ENCODE measurements at places on chromosomes 16 and 17. TPM values are rescaled to one million over a fixed set of nuclear protein-coding genes. Genes with fewer than 3 reads are reported as not detected.

The TSPAN10 gene
- 0.36 TPM for total RNA-seq

The HS3ST3B1 gene
- 9.3 TPM for total RNA-seq

The MYH8 gene
- not detected for total RNA-seq

The SPNS3 gene
- 32.9 TPM for total RNA-seq

The PLEKHH3 gene
- 1.8 TPM for total RNA-seq

DNA sequence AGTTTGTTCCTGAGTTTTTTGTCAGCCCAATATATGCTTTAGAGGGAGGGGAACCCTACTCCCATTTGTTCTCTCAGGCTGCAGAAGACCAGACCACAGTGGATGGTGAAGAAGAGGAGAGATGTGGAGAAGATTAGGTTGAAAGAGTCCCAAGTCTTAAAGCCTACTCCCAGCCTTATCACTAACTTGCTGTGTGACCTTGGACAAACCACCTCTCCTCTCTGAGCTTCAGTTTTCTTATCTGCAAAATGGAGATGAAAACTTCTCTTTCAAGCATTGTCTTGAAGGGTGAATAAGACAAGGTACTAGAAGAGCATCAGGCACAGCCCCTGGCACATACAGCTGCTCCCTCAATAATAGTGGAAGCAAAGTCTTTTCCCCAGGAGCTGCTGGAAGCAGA lies 15.1 kb upstream of the LHX1 start:
- no peak overlapping the region for H3K4me3 ChIP-seq
- peaks cover 5% of the 10 kb centered on the region for H3K4me1 ChIP-seq
- H3K27me3 ChIP-seq = peaks cover 36% of the 10 kb centered on the region

GRCh38 chr16:72946474-72947194 lies 101.3 kb downstream of the ZFHX3 start:
- no peak overlapping the region for H3K4me3 ChIP-seq
- no peaks in the 10 kb centered on the region for H3K36me3 ChIP-seq
- H3K27me3 ChIP-seq = peaks cover 19% of the 10 kb centered on the region
- H3K4me1 ChIP-seq = no peaks in the 10 kb centered on the region
- H3K27ac ChIP-seq = no peak overlapping the region
- DNase-seq = no peak

- H3K36me3 ChIP-seq = no peaks in the 10 kb centered on the region
- peaks cover 3% of the 10 kb centered on the region for H3K4me1 ChIP-seq
- no peak overlapping the region for H3K27ac ChIP-seq
- no peak for DNase-seq
- peaks cover 27% of the 10 kb centered on the region for H3K27me3 ChIP-seq
- no peak overlapping the region for H3K4me3 ChIP-seq
These were observed 40.3 kb downstream of the CBFA2T3 start for GRCh38 chr16:88936556-88937205.

DNA sequence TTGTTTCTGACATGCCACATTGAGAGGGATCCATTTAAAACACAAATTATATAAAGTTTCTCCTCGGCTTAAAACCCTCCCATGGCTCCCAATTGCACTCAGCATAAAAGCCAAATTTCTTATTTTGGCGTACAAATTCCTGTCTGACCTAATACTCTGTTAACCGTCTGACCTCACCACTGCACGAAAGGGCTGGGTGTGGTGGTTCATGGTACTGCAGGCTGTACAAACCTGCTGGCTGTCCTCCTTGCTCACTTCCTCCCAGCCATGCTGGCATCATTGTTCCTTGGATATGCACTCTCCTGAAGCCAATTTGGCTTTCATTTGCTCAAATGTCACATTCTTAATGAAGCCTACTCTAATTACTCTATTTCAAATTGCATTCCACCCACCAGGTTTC lies 301.6 kb upstream of the C16orf82 start:
- peaks cover 10% of the 10 kb centered on the region for H3K27me3 ChIP-seq
- no peak overlapping the region for H3K4me3 ChIP-seq
- DNase-seq = no peak
- H3K4me1 ChIP-seq = no peaks in the 10 kb centered on the region

GRCh38 chr16:26051063-26051462 lies 359.3 kb downstream of the HS3ST4 start:
- no peak overlapping the region for H3K27ac ChIP-seq
- DNase-seq = no peak
- no peaks in the 10 kb centered on the region for H3K27me3 ChIP-seq
- H3K4me1 ChIP-seq = no peaks in the 10 kb centered on the region
- H3K4me3 ChIP-seq = no peak overlapping the region

DNA sequence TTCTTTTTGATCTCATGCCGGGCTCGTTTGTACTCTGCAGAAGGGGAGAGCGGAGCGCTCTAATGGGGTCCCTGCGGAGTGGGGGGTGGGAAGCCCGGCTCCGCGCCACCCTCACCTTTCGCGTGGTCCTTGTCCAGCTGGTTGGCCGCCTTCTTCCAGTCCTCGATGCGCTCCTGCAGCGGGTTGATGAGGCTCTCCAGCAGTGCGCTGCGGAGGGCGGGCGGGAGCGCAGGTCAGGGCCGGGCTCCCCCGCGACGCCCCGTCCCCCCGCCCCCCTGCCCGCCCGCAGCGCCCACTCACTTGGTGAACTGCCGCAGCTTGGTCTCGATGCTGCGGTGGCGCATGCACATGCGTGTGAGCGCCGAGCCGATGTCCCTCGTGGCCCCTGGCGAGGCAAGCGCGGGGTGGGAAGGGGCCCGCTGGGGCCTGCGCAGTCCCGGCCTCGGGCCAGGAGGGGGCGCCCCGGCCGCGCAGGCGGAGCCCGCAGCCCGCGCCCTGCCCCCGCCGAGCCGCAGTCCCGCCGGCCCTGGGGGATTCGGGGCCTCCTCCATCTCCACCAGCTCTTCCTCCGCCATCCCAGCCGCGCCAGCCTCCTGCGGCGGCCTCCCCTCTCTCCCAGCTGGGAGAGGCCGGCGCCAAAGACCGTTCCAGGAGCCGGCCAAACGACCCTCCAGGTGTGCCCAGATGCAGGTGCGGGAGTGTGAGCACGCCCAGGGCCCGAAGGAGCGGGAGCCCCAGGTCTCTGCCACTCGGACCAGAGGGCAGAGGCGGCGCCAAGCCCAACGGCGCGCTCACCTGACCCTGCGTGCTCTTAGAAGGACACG lies 6.0 kb downstream of the MTSS2 start:
- no peak overlapping the region for H3K27ac ChIP-seq
- no peaks in the 10 kb centered on the region for H3K36me3 ChIP-seq
- peaks cover 5% of the 10 kb centered on the region for H3K27me3 ChIP-seq
- no peak for DNase-seq
- peaks cover 4% of the 10 kb centered on the region for H3K4me1 ChIP-seq

- no peak overlapping the region for H3K27ac ChIP-seq
- no peak for DNase-seq
- H3K4me3 ChIP-seq = no peak overlapping the region
- H3K4me1 ChIP-seq = no peaks in the 10 kb centered on the region
These were observed 19.3 kb downstream of the ANKFN1 start for GRCh38 chr17:56172517-56172982.

DNA sequence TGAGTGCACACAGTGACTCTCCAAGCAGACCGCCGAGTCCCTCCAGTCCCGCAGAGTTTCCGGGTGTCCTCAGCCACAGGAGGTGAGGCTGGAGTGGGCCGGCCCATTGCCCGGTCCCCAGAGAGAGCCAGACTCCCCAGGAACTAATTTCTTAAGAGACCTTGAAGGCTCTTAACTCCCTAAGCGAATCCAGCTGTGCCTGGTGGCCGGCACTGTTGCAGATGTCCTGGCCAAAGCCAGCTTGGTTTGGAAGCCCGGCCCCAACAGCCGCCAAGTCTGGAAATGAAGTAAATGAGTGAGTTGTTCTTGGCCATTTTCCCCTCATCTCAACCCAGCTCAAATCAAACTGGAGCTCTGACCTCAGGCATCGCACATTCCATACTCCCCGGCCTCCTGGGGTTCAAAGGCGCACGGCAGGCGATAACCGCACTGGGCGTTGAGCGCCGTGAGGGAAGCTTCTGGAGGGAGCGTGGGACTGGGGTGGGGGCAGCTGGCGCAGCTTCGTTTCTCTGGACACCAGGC lies 42.0 kb downstream of the CMIP start:
- no peaks in the 10 kb centered on the region for H3K27me3 ChIP-seq
- no peak overlapping the region for H3K4me3 ChIP-seq
- H3K4me1 ChIP-seq = peaks cover 34% of the 10 kb centered on the region
- H3K27ac ChIP-seq = no peak overlapping the region
- DNase-seq = no peak
- H3K36me3 ChIP-seq = peaks cover 13% of the 10 kb centered on the region

DNA sequence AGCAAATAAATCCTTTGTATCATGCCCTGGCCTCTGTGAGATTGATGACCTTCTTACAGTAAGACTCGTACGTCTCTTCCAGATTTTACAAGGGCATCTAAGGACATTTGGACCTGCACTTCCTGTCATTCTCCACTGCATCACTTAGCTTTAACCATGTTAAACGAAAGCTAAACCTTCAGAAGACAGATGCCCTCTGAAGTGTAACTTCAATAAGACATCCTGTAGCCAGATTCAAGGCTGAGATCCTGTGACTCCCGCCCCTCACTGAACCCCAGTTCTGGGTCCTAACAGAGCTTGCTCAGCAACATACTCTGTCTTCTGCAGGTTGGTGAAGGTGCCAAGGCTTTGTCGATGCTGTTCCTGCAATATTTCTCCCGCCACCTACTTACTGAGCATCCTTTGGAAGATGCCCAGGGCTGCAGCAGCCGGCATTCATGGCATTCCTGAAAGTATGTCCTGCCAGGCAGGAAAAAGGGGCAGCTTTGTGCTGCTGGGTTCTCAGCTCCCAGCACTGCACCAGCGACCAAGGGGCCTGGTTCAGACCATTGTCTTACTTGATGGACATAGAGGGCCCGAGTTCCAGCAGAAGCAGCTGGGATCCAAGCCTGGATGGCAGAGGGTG lies 131.1 kb downstream of the AXIN2 start:
- H3K36me3 ChIP-seq = no peaks in the 10 kb centered on the region
- H3K27ac ChIP-seq = no peak overlapping the region
- H3K4me3 ChIP-seq = no peak overlapping the region
- H3K27me3 ChIP-seq = peaks cover 2% of the 10 kb centered on the region
- no peak for DNase-seq
- H3K4me1 ChIP-seq = peaks cover 6% of the 10 kb centered on the region

GRCh38 chr17:1608676-1609075 lies 20.0 kb downstream of the SLC43A2 start:
- H3K4me3 ChIP-seq = no peak overlapping the region
- H3K27ac ChIP-seq = no peak overlapping the region
- no peaks in the 10 kb centered on the region for H3K36me3 ChIP-seq
- no peak for DNase-seq

DNA sequence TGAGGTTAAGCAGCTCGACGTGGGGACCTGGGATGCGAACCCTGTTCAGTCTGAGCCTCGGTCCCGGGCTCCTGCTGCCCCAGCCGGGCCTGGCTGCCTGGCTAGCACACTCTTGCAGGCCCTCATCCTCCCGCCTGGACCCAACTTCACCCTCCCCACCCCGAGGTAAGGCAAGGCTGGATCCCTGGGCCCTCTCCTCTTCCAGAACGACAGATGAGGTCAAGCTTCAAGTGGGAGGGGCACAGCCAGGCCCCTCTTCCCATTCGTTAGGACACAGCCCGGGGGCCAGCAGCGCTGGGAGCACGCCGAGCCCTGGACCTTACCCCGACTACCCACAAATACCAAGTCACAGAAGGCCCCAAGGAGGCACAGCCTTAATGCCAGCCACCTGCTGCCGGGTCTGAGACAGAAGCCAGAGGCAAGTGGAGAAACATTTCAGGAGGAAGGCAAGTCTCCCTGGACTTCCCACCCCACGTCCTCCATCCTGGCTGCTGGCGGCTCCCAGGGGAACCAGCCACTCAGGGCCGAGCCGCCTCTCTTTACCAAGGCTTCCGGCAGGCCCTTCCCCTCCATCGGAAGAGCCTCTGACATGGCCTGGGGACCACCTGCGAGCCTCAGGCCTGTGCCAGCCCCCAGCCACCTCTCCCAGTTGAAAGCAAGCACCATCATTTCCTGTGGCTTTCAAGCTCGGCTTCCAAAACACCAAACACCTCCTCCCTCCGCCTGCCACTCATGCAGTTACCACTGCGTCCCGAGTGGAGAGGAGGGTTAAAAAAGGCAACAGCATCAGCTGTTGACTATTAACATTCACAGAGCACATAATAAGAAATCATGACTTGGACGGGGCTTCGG lies 59.9 kb downstream of the RPH3AL start:
- no peaks in the 10 kb centered on the region for H3K27me3 ChIP-seq
- H3K4me3 ChIP-seq = peak overlapping the region; percentile 53
- H3K4me1 ChIP-seq = peaks cover 14% of the 10 kb centered on the region

GRCh38 chr17:80432350-80432955 lies 17.5 kb downstream of the ENDOV start:
- H3K27me3 ChIP-seq = no peaks in the 10 kb centered on the region
- DNase-seq = no peak
- H3K27ac ChIP-seq = no peak overlapping the region
- H3K4me1 ChIP-seq = no peaks in the 10 kb centered on the region
- H3K36me3 ChIP-seq = no peaks in the 10 kb centered on the region
- no peak overlapping the region for H3K4me3 ChIP-seq

DNA sequence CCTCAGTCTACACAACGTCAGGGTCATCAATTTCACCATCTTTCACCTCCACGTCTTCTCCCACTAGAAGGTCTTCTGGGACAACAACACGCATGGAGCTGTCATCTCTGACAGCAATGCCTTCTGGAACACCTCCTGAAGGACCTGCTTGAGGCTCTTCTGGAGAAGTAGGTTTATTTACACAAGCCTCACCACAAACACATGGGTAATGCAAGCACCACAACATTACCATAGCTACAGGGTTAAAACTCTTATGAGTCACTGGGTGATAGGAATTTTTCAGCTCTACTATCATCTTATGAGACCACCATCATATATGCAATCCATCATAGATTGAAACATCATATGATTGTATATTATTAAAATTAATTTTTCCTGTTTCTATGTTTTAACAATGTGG lies 215.4 kb downstream of the CHD9NB start:
- H3K27ac ChIP-seq = no peak overlapping the region
- no peak for DNase-seq
- H3K4me1 ChIP-seq = no peaks in the 10 kb centered on the region
- no peaks in the 10 kb centered on the region for H3K36me3 ChIP-seq

All from activated naive CD8-positive, alpha-beta T cell treated with anti-CD3 and anti-CD28 coated beads, Interleukin-2, amount 10 ng/mL, durations not matched to agents 7 days and 5 days (primary cell).